ENCODE measurements at places on chromosomes 12 and 14.

GRCh38 chr14:51660741-51661140, 9.0 kb downstream of the FRMD6 start:
- DNase-seq: no peak

GRCh38 chr14:103859416-103860202, 12.2 kb upstream of the PPP1R13B start:
- no peak for DNase-seq

- no peak for DNase-seq
Observed at GRCh38 chr12:3633396-3633795, 119.5 kb downstream of the CRACR2A start.

DNA sequence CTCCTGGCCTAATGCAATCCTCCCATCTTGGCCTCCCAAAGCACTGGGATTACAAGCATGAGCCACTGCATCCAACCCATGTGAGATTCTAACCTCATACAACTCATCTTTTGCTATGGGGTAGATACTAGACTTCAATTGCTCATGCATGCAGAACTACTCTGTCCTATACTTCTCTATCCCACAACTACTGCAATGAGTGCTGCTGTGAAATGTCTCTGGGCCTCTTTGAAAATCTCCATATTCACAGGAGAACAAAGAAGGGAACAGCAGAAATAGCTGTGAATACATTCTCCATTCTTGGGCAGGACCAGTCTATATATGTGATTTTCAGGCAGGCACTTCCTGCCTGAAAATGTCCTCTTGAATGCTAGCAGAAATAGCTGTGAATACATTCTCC, 220.7 kb upstream of the GRIP1 start:
- no peak for DNase-seq

- DNase-seq: no peak
Observed at GRCh38 chr12:119980242-119980641, 8.8 kb upstream of the BICDL1 start.

GRCh38 chr14:68957775-68958174, 21.3 kb downstream of the ACTN1 start:
- no peak for DNase-seq

GRCh38 chr14:79758985-79759384, 452.3 kb downstream of the DIO2 start:
- DNase-seq: no peak

- no peak for DNase-seq
Observed at GRCh38 chr14:89955022-89955744, 544 bp upstream of the TDP1 start.

GRCh38 chr14:32330351-32331111, 1.4 kb downstream of the AKAP6 start:
- no peak for DNase-seq

GRCh38 chr14:87785897-87786296, 207.1 kb downstream of the GALC start:
- no peak for DNase-seq

DNA sequence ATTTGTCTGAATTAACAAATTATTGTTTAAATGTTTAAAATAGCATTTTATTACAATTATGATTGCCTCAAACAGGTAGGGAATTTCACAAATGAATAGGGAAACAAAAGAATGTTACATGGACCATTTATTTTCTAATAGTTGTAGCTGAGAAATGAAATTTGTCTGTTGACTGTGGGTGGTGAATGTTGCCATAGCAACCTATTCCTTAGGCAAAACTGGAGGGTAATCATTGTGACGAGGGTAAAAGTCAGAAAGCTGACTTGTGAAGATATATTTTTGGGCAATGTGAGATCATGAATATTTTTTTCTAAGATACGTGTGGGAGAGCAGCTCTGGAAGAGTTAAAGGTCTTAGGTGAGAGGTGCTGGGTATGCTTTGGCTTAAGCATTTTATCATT, 24.2 kb upstream of the CLEC14A start:
- no peak for DNase-seq

DNA sequence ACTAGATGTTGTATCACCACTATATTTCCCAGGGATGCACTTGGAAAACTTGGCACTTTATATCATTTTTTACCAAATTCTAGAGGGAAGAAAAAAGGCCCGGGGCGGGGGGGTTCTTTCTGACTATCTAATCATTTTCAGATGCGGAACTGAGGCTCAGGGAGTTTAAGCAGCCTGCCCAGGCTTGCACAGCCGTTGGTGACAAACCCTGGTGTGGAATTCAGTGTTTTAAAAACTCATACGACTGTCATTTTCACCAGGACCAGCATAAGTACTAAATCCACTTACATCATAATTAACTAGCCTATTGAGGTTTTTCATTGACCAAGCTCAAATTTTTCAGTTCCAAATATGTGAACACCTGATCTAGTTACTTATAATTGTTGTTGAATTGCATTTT, 181.0 kb downstream of the IPO8 start:
- DNase-seq: no peak

GRCh38 chr12:6211421-6211869, 11.2 kb downstream of the CD9 start:
- no peak for DNase-seq

GRCh38 chr14:68392393-68393141, 400.3 kb downstream of the ZFP36L1 start:
- DNase-seq: no peak

- DNase-seq: no peak
Observed at GRCh38 chr14:53458368-53458814, 305.3 kb upstream of the DDHD1 start.

- DNase-seq: no peak
Observed at GRCh38 chr12:131907379-131908091, 13.1 kb downstream of the ULK1 start.

DNA sequence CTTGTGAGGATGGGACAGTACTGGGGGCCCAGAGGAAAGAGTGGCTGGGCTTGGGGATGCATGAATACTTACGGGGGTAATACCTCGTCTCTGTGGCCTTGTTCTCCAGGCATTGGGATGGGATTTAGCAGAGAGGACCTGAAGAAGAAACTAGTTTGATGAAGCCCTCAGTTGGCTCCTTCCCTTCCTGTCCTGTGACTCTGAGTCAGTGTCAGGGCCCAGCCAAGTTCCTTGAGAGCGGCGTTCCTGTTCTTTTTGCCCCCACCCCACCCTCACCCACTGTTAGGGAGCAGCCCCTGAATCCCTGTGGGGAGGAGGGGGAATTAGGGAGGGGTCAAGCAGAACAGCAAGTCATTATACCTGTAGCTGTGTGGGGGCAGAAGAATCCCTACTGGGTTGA, 5.2 kb upstream of the LRP1-AS start:
- DNase-seq: no peak

- DNase-seq: no peak
Observed at GRCh38 chr12:103422328-103422727, 73.4 kb downstream of the C12orf42 start.
